ENCODE measurements at places on chromosomes 5 and 9.

DNA sequence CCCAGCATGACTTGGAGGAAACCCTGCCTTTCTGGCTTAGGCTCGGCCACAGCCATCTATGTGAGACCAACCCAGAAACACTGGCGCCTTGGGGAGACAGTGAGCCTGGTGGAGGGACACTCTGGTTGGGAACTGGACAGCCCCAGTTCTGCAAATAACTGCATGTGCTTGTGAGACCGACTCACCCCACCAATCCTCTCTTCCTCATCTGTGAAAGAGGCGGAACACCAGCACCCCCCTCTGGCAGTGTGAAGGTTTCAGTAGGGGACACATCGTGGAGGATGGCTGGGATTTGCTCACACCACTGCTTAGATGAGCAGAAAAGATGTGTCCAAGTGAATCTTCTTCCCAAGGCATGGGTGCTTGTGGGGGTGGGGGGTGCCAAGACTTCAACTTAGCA, 43.4 kb upstream of the N4BP3 start:
- no peak for DNase-seq

DNA sequence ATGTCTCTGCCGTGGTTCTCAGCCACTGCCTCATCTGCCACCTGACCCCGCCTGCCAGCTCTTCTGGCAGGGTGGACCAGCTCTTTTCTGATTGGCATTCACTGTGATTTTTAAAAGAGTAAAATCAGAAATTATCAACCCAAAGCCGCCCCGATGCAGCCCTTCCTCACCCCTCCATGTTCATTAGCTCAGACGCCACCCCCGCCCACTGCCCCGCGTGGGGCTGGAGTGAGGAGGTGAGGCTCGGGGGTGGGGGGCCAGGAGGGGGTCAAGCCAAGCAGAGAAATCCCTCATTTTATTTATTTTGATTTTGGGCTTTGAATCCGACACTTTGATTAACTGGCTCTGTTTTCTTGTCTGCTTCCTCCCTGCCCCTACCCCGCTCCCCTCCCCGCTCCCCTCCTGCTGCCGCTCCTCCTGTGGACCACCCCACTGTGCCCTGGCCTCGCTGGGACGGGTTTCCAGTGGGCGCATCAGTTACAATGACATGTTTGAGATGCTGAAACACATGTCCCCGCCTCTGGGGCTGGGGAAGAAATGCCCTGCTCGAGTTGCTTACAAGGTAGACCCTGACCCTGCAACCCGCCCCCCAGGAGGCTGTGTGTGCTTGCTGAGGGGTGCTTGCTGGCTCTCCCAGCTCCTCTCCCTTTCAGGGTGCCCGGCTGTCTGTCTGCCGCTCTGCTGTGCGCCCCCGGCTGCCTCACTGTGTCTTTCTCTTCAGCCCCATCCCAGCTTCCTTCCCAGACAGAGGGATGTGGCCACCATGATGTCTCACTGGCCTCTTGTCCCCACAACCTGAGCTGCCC, 224.9 kb downstream of the CACNA1B start:
- no peak for DNase-seq

DNA sequence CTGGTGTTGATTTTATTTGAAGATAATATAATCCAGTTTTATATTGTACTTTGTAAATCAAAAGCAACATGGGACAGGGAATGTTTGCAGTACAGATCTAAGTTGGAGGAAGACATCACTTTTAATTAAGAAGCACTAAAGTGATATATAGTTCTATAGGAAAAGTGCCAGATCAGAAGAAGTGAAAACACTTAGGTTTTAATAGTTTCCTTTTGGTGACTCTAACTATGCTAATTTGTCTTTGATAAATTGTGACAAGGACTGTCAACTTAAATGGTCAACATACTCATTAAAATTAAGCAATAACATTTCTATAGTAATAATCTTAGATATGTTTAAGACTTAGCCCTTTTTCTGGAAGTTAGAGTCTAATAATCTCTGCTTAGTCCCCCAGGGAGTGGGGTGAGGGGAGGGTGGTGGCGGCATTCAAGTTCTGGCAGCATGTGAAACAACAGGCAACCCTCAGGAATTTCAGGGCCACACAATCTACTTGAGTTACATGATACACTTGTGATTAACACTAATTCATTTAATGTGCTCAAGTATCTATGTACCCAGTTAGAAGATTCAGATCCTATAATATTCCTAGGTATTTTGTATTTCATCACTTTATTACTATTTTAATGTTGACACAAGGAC, 1026.5 kb downstream of the NR2F1-AS1 start:
- DNase-seq, result no peak

- no peak for DNase-seq
These were observed 13.7 kb upstream of the ADRA1B start for GRCh38 chr5:159902444-159903121.

GRCh38 chr5:144187699-144188294, 17.1 kb downstream of the KCTD16 start:
- peak; percentile 88 for DNase-seq

DNA sequence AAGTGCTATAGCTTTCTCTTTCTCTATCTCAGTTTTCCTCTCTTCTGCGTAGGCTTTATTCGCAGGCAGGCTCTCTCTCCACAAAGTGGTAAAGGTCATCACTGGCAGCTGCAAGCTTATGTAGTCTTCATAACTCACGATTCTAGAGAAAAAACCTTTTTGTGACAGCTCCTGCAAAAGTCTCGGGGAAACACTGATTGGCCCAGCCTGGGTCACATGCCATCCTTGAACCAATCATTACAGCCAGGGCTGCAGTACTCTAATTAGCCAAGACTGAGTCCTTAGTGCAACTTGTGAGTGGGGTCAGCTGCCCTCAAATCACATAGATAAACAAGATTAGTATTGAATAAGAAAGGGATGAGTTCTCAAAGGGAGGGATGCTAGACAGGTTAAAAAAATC, 18.3 kb upstream of the FRMPD1 start:
- no peak for DNase-seq

- no peak for DNase-seq
These were observed 255.6 kb downstream of the NFIB start for GRCh38 chr9:14058325-14058688.

GRCh38 chr5:159773062-159773924, 143.0 kb upstream of the ADRA1B start:
- DNase-seq, result peak; percentile 68

- no peak for DNase-seq
These were observed 7.2 kb downstream of the NACC2 start for GRCh38 chr9:136087741-136088480.

DNA sequence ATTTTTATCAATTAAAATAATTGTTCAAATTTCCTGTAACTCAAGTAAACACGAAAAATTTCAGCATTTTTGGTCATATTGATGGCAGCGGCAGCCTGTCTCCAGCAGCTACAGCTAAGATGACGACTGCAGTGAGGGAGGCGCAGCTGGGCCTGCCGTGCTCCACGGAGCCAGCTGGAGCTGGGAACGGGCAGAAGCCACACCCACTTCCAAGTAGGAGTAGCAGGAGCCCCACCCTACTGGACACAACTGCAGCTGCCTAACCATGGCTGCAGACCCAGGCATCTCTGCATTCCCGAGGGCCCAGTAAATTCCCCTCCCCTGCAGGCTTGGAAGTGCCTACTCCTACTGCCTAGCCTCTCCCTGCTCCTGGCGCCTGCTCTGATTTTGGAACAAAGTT, 2031.7 kb downstream of the EFNA5 start:
- DNase-seq, result no peak

GRCh38 chr9:135516132-135516860, 4.9 kb upstream of the LCN1 start:
- no peak for DNase-seq

DNA sequence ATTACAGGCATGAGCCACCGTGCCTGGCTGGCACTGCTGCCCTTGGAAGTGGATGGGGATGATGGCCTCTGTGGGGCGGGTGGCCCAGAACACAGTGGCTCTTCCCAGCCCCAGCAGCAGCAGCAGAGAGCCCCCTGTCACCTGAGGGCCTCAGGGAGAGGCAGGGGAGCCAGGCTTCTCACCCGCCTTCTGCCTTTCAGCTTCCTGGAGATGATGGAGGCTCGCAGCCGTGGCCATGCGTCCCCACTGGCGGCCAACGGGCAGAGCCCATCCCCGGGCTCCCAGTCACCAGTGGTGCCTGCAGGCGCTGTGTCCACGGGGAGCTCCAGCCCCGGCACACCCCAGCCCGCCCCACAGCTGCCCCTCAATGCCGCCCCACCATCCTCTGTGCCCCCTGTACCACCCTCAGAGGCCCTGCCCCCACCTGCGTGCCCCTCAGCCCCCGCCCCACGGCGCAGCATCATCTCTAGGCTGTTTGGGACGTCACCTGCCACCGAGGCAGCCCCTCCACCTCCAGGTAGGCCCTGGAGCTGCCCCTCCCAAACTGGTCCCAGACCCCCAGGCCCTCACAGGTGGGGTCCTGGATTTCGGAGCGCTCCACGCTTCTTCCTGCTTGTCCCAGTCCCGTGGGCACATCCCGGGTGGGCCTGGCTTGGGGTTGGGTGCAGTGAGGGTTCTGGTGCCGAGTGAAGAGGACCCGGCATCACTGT, 5.0 kb upstream of the AJM1 start:
- DNase-seq, result no peak

DNA sequence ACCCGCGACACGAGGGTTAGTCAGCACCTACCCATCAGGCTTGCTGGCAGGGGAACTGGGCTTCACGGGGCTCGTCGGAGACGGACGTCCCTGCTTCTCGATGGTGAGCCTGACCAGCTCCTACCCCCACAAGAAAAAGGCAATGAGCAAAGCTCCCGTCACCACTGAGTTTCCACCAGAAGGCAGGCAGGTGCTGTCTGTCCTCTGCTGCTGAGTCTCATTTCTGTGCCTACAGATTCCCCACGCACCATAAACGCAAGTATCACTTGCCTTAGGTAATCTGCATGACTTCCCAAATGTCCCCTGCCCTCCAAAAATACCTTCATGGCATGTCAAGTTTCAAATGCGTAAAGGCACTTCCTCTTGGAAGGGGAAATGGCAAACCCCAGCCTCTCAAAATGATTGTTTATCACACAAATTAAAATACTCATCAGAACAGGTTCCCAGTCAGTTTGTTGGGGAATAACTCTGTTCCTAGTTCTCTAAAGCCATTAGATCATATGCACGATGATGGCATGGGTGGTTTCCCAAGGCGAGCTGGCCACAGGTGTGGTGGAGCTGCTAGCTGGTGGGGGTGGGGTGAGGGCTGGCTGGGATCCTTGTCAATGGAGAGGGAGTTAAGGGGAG, 85.0 kb downstream of the PRRT1B start:
- no peak for DNase-seq

GRCh38 chr5:87499478-87500410, 87.0 kb upstream of the CCNH start:
- DNase-seq, result no peak

DNA sequence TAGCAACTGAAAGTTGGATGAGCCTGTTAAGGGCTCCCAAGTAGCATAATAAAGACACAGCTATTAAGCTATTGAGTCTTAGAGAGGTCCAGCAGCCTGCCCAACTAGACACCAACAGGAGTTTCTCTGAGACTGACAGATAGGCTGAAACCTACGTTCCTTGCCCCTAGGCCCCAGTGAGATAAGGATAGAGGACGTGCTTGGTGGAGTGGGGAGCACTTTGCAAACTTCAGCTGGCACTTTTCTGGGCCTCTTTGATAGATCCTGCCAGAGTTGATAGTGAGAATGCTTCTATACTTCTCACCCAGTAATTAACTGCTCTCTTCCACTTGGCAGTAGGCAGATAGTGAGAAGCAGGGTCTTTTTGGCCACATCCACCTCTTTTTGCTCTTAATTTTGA, 20.8 kb upstream of the CTNNA1 start:
- no peak for DNase-seq

GRCh38 chr9:124126648-124127646, 115.4 kb downstream of the LHX2 start:
- DNase-seq, result peak; percentile 61

DNA sequence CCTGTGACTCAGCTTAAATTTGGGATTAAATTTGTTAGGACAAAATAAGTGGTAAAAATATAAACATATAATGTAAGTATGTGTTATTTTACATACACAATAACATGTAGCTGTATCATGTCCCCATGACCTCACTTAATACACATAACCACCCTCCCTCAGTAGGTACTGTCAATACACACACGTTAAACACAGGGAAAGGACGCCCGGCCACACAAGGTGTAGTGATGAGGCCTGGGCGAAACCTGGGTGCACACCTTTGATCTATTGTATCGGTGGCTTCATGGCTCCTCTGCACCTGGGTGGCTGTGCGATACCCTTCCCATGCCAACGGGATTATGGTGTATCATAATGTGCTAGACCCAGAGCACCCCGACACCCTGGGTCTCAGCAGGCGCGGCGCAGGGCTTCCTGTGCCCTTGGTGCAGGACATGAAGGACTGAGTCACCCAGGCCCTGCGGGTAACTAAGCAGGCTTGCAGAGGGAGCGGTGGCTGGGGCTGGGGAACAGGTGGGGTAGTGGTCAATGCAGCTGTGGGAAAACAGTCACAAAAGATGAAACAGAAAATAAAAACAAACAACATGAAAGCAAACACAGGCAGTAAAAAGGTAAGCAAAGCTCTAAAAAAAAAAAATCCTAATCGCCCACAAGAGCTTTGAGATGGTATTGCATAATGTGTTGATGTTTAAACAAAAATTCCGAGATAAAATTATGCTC, 127.5 kb upstream of the RETREG1 start:
- DNase-seq, result no peak

- DNase-seq, result no peak
These were observed 21.1 kb downstream of the PDE8B start for GRCh38 chr5:77231471-77232138.

DNA sequence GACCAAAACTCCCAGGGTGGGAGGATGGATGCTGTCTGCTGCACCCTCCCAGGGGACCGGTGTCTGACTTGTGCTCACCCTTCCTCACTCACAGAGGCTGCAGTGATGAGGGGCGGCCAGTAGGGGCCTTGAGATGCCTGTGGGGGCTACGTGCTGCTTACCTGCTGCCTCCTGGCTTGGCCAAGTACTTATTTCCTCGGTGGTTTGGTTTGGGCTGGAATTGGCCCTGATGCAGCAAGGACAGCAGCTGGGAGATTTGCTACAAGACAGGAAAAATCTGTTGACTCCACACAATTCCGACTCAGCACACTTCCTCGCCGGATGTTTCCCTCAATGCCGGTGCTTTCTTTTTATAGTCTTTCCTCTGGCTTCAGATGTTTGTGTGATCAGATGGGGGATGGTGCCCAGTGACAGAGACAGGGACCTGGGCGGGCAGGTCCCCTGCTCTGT, 6.6 kb downstream of the PCDH12 start:
- peak; percentile 35 for DNase-seq

- DNase-seq, result no peak
These were observed 31.2 kb downstream of the STC2 start for GRCh38 chr5:173296737-173297676.

DNA sequence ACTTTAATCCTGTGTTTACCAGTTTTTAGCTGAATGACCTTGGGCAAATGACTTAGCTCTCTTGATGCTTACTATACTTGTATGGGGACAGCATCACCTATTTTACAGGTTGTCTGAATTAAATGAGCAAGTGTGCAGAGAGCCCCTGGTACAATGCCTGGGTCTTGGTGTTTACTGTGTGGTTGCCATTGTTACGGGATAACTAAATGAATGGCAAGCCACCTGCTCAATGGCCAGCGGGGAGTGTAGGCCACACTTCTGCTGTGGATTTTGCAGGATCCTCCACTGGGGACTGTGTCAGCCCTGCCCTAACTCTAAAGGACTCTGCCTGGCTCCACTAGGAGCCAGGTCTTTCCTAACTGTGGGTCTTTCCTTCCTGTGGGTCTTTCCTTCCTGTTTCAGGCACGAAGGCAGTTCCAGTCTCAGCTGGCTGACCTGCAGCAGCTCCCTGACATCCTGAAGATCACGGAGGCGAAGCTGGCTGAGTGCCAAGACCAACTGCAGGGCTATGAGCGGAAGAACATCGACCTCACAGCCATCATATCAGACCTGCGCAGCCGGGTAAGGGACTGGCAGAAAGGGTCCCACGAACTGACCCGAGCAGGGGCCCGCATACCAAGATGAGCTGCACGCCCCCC, 10.3 kb upstream of the GLE1 start:
- no peak for DNase-seq

GRCh38 chr5:15887093-15887492, 292.5 kb downstream of the MARCHF11 start:
- DNase-seq, result no peak
